ENCODE measurements at places on chromosomes 11 and 22.

DNA sequence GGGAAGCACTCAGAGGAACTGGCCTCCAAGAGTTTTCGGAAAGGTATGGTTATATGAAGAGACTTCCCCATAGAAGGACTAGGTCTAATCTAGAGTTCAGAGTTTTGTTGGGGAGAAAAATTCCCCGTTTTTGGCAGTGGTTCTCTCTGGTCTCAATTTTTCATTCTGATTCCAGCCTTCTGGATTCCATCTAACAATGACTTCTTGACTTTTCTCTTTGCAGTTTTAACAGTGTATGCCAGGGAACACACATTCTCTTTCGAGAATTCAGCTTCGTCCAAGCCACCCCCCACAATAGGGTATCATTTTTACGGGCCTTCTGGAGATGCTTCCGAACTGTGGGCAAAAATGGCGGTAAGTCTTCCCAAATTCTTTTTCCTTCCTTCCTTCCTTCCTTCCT, 115.6 kb downstream of the CSTPP1 start:
- no peak for DNase-seq

DNA sequence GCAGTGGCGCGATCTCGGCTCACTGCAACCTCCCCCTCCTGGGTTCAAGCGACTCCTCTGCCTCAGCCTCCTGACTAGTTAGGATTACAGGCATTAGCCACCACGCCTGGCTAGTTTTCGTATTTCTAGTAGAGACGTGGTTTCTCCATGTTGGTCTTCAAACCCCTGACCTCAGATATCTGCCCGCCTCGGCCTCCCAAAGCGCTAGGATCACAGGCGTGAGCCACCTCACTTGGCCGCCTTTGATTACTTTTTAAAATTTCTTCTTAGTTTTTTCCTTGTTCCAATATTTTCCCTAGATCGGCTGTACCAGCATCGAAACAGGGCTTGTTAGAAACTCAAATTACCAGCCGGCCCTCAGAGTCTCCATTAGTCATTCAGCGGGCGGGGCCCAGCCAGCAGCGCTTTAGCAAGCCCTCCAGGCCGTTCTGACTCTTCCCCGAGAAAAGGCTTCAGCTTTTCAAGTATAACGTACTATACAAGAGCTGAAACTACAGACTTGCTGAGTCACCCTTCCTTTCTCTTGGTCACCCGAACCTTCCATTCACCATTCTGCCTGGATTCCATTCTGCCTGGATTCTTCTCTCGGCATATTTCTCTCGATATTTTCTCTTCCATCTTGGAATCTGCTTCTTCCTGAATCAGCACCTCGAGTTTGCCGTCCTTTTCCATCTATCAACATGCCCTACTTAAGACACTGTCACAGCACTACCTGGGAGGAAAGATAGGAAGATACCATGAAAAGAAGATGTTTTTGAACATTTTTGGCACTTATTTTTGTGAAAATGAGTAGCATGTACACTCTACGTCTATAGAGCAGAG, 6.7 kb upstream of the CAPRIN1 start:
- DNase-seq: no peak

GRCh38 chr11:64409707-64410403, 50.9 kb downstream of the RPS6KA4 start:
- no peak for DNase-seq

- no peak for DNase-seq
These were observed 27.5 kb downstream of the FBXO7 start for GRCh38 chr22:32501836-32502752.

DNA sequence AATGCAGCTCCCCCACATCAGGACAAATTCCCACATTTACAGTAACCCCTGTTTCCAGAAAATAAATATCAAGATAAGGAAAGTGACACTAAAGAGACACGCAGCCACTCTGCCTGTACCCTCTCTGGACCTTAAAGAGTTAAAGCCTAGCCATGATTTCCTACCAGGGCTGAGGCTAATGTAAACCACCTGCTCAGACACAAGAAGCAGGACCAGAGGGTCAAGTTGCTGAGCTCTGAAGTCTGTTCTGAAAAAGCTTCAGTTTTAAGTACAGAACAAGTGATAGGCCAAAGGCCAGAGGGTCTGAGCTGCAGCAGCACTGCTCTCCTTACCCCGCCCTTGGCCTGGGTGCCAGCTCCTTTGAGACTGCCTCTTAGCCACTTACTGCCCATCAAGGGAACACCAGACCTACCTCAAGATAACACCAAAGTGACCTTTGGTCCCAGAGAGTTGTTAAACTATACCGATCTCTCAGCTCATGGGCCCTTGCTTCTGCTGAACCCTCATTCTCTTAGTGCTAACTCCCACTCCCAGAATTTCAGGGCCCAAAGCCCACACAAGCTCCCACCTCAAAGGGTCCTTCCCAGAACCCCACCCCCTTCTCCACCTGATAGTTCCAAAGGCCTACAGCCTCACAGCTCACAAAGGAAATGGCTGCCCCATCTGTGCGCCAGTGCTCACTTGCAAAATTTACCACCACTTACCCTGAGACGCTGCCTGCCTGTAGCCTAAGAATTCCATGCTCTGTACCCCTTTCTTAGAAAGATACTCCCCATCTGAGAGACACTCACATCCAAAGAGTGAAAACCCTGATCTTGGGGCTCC, 40.5 kb downstream of the IL18BP start:
- DNase-seq: no peak

DNA sequence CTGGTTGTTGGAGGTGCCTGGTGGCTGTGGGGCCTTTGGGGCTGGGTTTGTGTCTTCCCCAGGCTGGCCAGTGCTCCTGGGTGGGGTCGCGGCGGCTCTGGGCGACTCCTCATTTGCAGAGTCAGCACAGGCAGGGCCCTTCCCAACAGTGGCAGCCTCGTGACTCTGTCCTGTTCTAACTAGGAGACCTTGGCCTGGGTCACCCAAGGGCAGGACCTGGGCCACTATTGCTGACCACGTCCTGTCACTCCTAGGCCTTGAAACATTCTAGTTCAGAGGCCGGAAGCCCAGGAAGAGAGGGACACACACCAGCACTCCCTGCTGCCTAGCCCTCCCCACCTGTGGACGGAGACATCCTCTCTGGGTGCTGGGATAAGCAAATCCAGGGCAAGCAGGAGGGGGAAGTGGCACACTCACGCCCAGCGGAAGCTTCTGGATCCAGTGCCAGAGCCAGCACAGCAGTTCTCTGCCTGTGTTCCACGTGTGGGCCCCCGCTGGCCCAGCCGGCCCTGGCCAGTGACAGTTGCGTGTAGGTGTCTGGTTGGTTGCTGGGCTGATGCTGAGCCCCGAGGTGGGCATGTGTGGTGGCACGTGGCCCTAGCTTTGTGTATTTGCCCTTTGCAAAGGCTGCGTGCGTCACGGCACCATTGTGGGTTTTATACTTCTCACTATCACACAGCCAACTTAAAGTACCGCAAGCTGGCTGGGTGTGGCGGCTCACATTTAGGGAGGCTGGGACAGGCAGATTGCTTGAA, 4.3 kb upstream of the CHID1 start:
- DNase-seq: no peak

DNA sequence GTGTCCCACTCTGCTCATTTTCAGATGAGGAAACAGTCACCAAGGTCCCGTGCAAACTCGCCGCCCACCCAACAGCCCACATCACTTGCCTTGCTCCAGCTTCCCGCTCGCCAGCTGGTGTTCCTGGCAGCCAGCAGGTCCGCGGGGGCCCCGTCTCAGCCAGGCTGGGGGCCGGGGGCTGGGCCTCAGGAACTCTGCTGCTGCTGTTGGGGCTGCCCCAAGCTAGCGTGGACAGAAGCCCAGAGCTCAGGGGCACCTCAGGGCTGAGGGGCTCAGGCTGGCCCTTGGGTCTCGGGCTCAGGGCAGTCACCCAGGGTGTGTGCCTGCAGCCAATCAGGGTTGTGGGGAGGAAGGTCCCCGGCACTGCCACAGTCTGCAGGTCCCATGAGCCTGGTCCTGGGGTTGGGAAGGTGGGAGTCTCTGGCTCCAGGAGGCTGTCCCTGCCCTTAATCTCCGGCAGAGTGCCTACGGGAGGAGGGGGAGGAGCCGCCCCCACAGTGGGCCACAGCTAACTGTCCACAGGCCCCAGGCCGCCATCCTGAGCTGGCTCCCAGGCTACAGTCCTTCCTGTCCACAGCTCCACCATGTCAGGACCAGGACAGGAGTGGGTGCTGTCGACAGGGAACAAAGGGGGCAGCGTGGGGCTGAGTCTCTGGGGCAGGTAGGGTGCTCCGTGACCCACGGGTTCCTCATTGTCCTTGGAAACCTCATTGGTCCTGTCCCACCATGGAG, 65.2 kb downstream of the ARFGAP3 start:
- no peak for DNase-seq

GRCh38 chr11:94747146-94747545, 21.0 kb upstream of the AMOTL1 start:
- no peak for DNase-seq

DNA sequence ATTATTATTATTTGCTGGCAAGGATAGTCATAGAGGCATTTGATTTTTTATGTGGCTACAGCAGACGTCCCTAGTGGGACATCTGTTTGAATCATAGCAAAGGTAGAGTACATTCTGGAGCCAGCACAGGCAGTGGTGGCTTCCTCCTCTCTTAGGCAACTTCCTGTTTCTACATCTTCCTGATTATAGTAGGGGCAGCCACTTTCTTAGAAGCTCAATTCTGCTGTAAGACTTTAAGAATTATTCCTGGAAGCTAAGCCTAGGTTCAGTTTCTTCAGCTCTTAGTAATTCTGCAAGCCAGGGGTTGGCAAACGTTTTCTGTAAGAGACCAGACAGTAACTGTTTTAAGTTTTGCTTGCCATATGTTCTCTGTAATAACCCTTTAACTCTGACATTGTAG, 129.3 kb upstream of the TENM4 start:
- no peak for DNase-seq

DNA sequence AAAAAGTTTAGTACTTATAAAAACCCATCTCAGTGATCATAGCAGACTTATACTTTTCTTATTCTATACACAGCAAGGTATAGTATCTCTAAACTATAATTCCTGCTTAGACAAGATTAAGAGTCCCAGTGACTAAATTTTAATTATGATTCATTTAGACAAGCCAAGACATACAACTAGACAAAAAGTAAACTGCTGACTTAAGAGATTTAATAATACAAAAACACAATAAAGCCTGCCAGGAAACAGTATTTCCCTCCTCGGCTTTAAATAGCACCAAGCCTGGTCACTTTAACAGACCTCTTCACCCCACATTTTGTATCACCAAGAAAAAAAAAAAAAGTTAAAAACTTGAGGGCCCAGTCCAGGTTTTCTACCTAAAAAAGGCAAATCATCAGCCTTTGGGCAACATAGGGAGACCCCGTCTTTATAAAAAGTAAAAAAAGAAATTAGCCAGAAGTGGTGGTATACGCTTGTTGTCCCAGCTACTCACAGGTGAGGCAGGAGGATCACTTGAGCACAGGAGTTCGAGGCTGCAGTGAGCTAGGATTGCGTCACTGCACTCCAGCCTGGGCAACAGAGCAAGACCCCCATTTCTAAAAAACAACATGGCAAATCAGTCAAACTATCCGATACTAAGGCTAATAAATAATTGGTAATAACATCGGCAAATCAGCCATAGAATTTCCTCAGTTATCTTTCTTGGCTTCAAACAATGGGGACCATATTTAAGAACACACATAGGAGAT, 53.8 kb downstream of the SIK3 start:
- DNase-seq: no peak

DNA sequence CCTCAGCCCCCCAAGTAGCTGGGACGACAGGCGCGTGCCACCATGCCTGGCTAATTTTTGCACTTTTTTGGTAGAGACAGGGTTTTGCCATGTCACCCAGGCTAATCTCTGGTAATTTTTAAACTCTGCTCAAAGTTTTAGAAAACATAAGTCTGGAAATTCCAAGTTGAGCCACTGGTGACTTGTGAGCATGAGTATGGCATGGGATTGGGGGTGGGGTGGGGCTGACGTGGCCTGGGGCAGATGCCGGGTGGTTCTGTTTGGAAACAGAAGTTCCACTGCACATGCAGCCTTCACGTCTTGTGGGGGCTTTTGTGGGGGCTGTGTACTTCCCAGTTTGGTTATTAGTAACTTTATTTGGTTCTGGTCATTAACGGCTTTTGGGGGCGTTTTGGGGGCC, 67.3 kb downstream of the PTPRJ start:
- no peak for DNase-seq

GRCh38 chr22:47954107-47954506, 1191.7 kb downstream of the TBC1D22A start:
- DNase-seq: no peak

DNA sequence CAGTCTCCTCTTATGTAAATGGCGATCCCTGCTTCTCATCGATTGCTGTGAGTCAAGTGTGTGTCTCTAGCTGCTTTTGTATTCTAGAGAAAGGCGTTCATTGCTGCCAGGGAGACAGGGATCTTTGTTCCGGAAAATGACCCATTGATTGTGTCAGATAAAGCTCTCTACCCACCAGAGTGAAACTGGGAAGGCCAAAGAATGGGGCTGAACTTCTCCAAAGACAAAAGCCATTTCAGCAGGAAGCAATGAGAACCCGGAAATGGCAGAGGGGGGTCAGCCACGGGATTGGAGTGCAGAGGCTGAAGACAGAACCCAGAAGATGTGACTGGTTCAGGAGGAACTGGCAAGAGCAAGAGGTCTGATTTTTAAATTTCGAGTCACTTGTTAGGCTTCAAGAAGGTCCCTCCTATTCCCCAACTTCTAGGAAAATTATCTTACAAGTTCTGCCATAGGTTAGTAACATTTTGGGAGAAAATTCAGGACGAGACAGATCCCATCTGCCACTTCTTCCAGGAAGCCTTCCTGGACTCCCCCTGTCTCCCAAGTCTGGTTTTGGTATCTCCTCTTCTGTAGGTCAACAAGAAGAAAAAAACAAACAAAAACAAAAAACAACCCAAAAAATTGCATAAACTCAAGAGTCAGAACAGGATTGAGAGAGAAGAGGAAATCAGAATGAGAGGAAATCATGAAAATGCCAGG, 110.6 kb downstream of the NECTIN1 start:
- no peak for DNase-seq

DNA sequence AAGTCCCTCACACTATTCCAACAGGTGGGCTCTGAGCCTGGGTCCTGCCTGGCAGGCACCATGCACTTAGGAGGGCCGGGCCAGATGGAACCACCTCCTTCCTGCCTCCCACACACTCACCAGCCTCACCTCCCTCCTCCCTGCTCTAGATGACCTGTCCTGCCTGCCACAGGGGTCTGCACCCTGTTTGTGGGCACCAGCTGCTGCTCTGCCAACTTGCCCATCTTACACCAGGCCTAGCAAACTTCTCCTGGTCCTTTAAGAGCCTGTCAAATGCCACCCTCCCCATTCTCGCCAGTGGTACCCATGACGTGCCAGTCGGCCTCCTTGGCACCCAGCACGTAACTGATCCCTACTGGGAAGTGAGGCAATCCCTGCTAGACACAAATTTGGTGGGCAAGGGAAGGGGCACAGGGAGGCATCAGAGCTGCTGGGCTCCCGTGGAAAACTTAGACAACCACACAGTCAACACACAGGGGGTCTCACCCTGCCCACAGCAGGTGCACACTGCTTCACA, 3.1 kb downstream of the MOB2 start:
- no peak for DNase-seq

- DNase-seq: no peak
These were observed 39.6 kb downstream of the BTBD10 start for GRCh38 chr11:13423372-13423771.

- no peak for DNase-seq
These were observed 10.1 kb downstream of the BMAL1 start for GRCh38 chr11:13287681-13288080.

All from activated CD4-positive, alpha-beta T cell treated with anti-CD3 and anti-CD28 coated beads, Interleukin-2, amount 10 ng/mL, durations not matched to agents 7 days and 5 days (primary cell).